COR-L47 (cell line): ENCODE measurements at places on chromosomes 16 and 17.

DNA sequence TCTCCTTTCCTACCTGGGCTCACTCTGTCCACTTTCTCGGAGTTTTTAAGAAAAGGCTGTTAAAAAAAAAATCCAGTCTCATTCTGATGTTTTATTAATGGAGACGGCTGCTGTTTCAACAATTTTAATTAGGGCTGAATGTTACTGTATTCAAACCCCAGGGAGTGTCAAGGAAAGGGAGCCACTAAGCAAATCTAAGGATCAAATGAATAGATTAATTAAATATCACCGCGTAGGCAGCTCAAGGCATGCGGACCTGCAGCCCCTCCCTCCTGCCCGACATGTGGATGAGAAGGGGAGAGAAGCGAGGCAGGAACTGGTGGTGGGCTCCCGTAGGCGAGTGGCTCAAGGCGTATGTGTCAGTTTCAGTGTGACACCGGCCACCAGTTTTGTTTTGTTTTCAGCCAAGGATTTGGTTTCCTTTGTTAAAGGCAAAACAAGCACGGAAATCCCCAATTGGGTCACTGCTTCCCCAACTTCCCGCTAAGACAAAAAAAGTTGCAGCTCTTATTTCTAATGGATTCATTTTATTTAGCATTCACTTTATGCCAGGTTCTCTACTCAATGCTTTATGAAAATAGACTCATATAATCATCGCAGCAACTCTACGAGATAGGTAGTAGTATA is 110.6 kb downstream of the GP2 start:
- no peak for DNase-seq

- DNase-seq = no peak
These were observed 63.4 kb downstream of the ANKRD11 start for GRCh38 chr16:89426736-89427530.

DNA sequence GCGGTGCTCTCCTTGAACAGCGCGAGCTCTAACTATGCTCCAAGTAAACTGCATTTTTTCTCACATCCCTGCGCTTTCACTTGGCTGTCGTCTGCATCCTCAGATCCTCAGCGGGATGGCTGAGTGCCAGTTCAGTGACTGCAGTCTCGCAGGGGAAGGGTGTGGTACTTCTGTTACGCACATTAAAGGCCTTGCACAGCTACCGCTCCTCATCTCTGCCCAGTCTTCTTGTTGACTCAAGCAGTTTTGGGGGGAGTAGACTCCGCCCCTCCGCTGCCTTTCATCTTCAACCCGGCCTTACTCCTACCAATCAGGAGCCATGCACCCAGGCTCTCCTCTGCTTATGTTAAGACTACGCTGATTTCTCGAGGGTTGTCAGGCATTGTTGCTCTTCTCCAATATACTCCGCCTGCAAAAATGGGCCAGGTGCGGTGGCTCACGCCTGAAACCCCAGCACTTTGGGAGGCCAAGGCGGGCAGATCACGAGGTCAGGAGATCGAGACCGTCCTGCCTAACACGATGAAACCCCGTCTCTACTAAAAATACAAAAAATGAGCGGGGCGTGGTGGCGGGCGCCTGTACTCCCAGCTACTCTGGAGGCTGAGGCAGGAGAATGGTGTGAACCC is 10.0 kb downstream of the ATP5PD start:
- no peak for DNase-seq

- no peak for DNase-seq
These were observed 7.9 kb downstream of the SMCR8 start for GRCh38 chr17:18323007-18323406.

DNA sequence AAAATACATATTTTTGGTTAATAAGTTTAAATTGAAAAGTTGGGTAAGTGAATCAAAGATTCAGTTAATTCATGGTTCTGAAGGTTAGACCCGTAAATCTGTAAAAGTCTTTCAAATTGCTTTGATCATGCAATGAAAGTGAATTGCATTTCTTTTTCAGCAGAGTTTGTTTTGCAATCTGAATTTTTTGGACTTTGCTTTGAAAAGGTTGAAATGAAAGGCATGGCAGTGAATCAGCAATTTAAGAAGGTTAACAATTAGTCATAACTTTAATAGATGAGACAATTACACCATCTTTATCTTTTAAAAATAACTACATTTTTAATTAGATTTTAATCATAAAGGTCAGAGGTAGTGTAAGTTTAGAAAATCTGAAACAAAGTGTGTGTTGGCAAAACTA is 310.9 kb upstream of the KCNJ16 start:
- DNase-seq = no peak

DNA sequence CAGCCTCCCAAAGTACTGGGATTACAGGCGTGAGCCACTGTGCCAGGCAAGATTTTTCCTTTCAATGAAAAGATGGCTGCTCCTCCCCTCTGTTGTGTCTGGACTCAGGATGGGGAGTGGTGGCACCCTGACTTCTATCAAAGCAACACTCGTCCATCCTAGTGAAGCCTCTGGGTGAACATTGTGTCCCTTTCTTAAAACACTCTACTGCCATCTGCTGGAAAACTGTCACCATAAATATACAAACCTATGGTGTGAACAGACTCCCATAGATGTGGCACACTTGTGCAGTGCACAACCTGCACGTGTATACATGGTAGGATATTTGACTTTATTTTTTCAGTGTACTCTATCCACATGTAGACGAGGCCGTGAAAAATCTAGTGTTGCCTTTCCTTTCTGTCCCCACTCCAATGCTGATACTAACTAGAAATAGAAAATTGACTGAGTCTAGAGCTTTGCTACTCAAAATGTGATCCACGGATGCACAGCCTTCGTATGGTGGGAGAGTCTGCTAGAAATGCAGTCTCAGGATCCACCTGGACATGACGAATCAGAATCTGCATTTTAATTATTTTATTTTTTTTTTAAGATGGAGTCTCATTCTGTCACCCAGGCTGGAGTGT is 55.9 kb upstream of the PLCG2 start:
- DNase-seq = peak; percentile 84

DNA sequence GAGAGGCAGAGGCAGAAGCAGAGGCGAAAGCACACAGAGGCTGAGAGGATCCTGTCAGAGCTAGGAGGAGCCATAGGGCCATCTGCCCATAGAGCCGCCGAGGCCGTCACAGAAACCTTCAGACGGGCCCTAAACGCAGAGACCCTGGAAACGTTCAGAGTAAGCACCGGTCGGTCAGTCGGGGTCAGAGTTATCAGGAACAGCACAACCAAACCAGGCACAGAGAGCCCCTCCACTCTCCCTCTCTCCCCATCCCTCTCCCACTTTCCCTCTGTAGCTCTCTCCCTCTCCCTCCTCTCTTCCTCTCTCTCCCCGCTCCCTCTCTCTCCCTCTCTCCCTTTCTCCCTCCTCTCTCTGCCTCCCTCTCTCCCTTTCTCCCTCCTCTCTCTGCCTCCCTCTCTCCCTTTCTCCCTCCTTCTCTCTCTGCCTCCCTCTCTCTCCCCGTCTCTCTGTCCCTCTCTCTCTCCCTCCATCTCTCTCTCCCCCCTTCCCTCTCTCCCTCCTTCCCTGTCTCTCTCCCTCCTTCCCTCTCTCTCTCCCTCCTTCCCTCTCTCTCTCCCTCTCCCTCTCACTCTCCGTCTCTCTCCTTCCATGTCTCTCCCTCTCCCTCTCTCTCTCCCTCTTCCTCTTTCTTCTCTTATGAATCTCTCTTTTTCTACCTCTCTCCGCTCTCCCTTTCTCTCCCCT is 138.9 kb downstream of the C16orf95 start:
- no peak for DNase-seq

- no peak for DNase-seq
These were observed 169.3 kb downstream of the CYB561 start for GRCh38 chr17:63276821-63277220.

- peak; percentile 81 for DNase-seq
These were observed 99.2 kb downstream of the GOSR1 start for GRCh38 chr17:30576326-30576861.

GRCh38 chr17:75831032-75831571 is 13.1 kb downstream of the UNC13D start:
- no peak for DNase-seq

- DNase-seq = no peak
These were observed 35.8 kb downstream of the LITAF start for GRCh38 chr16:11550791-11551498.

GRCh38 chr17:2374549-2375285 is 26.1 kb downstream of the MNT start:
- no peak for DNase-seq

DNA sequence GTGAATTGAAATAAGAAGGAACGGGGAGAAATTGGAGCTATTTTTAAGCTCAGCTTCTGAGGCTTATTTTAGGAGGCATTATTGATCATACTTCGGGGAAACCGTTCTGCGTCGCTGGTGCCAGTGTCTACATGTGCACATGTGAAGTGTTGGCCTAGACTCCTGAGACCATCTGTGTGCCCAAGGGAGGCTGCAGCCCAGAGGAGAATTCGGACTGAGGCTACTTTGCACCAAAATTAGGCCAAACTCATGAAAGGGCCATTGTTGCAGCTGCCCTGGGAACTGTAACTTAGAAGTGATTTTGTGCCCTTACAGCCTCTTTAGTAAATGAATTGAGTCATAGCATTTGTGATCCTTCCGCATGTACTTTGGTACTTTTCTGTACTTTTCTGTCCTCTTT is 102.0 kb upstream of the NOL11 start:
- no peak for DNase-seq
